ENCODE measurements at places on chromosomes 5 and 9.
A peak's percentile ranks its signal among the peaks of the same experiment; 100 is the strongest.

DNA sequence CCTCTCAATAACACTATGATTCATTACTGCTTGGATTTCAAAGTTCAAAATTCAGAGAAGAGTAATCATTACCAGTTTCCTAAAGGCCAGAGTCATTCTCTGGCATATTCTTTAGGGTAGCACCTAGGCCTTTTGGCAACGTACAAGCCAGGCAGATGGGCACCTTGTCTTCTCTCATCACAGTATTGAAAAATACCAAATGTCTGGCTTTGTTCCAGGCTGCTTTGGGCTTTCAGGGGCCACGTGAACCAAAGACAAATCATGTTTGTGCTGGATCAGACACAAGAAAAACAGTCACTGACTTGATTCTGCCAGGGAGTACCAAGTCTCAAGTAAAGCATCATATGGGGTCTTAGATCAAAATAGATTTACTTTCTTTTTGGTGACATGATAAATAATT is 15.5 kb downstream of the MEGF9 start:
- peak; percentile 81 for DNase-seq

GRCh38 chr9:15541872-15542271 is 11.0 kb upstream of the CCDC171 start:
- no peak for DNase-seq

GRCh38 chr9:115262952-115263351 is 145.0 kb upstream of the TNC start:
- DNase-seq, result no peak

- DNase-seq, result no peak
Observed at GRCh38 chr5:37735649-37736347, 104.0 kb downstream of the GDNF start.

- no peak for DNase-seq
Observed at GRCh38 chr9:96126321-96126881, 175.6 kb downstream of the HSD17B3 start.

DNA sequence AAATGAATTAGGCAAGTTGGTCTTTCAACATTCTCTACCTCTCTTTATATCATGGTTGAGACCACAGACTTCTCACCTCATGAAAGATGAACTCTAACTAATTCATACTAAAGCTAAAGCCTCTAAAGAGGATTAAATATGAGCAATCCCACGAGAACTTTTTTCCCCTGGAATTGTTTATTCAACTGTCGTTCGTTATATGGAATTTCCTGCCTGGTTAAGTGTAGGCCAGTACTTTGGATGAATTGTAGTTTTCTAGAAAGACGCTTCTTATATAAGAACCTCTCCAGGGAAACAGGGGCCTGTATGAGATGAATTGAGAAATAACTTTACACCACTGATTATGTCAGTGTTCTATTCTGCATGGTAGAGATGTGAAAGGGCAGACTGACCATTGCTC is 42.9 kb downstream of the PDCD1LG2 start:
- no peak for DNase-seq

DNA sequence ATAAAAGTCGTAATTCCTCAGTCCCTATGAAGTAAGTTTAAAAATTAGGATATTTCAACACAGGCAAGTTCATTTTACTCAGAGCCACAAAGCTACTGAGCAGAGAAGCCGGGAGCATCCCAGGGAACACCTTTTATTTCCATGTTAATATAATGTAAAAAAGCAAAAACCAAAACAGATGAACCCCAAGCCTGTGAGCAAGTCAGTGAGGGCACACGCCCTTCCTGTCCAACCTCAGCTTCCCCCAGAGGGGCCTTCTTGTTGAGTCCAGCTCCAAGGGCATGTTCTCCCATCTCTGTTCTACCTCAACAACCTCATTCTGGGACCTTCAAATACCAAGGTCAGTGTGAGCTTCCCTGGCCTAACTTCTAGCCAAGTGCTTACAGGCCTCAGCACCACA is 24.8 kb downstream of the NSUN2 start:
- no peak for DNase-seq

- DNase-seq, result no peak
Observed at GRCh38 chr5:43231977-43232376, 40.0 kb downstream of the NIM1K start.

DNA sequence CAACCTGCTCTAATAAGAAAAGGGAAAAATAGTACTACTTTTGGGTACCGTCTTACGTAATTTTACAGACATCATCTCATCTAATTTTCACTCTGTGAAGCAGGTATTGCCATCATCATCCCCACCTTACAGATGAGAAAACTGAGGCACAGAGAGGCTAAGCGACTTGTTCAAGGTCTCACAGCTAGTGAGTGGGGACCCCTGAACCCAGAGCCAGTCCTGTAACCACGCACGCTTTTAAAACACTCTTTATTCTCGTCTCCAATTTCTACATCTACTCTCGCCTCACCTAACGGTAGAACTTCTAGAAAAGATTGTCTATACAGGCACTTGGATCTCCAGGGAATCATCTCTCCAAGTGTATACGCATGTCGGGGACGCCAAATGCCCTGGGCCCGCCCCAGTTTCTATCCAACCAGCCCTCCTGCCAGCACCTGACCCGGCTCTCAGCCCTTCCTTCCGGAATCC is 1.5 kb upstream of the TRAF1 start:
- no peak for DNase-seq

DNA sequence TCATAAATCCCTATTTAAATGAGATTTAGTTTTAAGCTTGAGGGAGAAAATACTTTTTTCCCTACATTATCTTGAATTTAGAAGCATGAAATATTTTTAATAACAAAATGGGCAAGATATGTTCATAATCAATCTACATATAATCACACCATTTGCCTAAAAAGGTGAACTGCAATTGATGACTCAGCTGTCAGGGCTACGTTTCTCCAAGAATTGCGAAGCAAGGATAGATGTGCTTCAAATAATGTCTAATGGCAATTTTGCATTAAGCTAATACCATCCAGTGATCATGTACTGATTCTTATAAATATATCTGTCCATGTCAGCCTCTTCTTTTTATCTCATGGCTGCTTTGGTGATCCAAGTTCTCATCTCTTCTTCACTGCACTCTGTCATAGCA is 404.4 kb downstream of the MAN2A1 start:
- no peak for DNase-seq

DNA sequence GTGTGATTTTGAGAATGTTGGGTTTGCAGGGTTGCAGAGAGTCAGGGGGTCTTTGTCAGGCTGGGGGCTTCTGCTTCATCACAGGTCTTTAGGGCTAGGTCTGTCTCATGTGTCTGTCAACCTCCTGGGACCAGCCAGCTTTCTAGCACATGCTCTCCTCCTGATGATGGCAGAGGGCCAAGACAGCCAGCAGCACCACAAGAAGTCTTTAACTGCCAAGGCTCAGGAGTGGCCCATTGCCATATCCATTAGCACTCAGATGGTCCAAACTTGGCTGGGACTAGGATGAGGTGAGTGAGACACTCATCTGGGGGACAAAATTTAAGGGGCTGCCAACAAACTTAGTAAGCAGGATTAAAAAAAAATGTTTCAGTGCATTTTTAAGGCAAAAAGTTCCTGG is 384.2 kb upstream of the CDH10 start:
- DNase-seq, result no peak

DNA sequence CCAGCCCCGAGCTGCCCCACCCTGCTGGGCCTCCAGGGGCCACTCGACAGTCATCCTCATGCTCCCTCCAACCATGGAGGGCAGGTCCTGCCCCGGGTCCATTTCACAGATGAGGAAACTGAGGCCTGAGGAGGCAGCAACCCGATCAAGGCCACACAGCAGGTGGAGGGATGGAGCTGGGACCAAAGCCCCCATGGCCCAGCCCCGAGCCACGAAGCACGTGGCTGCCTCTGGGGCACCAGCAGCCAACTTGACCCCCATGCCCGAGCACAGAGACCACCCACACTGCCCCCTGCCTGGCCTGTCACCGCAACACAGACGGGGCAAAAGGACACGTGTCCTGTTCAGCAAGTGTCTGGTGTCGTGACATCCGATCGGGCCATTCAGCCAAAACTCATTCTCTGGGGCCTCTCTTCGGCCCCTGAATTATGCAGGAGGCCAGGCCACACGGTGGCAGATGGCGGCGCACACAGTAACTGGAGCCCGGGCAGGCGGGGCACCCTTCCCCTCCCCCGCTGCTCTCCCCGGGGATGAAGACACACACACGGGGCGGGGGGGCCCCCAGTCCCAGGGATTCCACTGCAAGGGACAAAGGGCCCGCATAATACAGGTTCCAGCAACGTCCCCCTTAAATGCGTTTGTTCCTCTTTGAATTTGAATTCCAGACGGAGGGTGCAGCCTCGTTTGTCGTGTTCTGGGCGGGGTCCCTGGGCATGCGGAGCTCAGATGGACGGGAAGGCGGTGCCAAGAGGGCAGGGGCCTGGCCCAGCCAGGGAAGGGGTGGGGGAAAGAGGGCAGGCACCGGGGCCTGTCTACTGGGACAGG is 29.4 kb upstream of the TMEM250 start:
- DNase-seq, result peak; percentile 50

DNA sequence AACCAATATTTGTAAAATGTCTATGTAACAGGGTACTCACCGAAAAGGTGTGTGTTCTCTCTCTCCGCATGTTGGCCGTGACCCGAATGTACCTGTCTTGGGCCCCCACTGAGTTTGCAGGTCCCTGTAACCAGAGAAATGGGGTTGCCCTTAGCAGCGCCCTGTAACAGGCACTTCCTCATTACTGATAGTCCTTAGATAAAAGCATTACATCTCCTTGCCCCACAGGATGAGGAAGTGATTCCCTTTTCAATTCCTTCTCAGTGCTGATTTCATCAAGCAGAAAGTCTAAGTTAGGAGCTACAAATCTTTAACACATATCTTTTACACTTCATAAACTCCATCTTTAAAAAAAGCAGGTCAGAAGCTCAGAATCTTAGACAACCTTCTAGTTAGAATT is 15.2 kb upstream of the HMHB1 start:
- no peak for DNase-seq

GRCh38 chr5:127170918-127171600 is 97.8 kb upstream of the C5orf63 start:
- no peak for DNase-seq

GRCh38 chr5:62115014-62115413 is 191.0 kb upstream of the KIF2A start:
- DNase-seq, result no peak

- DNase-seq, result no peak
Observed at GRCh38 chr5:77235846-77236721, 25.6 kb downstream of the PDE8B start.

DNA sequence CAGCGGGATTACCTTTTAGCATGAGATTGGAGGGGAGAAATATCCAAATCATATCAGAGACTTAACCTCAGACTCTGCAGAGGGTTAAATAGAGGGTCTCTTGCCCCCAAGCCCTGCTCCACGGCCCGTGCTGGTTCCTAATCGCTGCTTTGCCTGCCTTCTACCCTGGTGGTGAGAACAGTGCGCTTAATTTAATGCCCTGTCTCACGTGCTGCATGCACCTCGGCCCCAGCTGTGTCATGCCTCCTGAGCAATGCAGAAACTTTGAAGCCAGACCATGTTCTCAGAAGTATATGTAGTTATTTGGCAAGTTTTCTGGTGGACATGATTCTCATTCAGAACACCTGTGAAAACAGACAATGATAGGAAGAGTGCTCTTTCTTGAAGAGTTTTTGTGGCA is 1.4 kb downstream of the OTULIN start:
- DNase-seq, result no peak

GRCh38 chr5:173707392-173707791 is 90.9 kb upstream of the BOD1 start:
- DNase-seq, result no peak

- no peak for DNase-seq
Observed at GRCh38 chr5:38022631-38023030, 182.8 kb upstream of the GDNF start.

GRCh38 chr9:126723807-126724172 is 81.0 kb upstream of the ZBTB43 start:
- DNase-seq, result peak; percentile 6

GRCh38 chr5:191036-191948 is at the start of gene LRRC14B:
TSS of gene LRRC14B (plus strand) at chr5:191495. CDS start at chr5:191539, 44 bp downstream.
- no peak for DNase-seq

DNA sequence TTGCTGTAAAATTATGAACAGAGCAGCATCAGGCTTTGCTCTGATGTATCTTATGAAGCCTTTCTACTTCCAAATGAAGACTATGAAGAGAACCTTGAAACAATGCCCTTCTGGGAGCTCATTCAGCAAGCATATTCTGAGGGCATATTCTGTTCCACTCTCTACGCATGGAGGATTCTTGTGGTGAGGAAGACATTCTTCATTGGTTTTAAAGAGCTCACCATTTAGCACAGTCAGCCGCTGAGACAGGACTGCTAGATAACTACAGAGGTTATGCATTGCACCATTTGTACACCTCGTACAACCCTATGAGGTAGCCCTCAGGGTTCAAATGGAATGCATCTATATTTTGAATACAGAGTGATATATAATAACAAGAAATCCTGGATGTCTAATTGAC is 61.0 kb downstream of the INVS start:
- no peak for DNase-seq

- no peak for DNase-seq
Observed at GRCh38 chr9:90915693-90916092, 114.1 kb downstream of the SYK start.

GRCh38 chr9:109121232-109121796 is 1.6 kb upstream of the TMEM245 start:
- no peak for DNase-seq

- DNase-seq, result no peak
Observed at GRCh38 chr5:5009240-5009639, 130.9 kb upstream of the ADAMTS16 start.

DNA sequence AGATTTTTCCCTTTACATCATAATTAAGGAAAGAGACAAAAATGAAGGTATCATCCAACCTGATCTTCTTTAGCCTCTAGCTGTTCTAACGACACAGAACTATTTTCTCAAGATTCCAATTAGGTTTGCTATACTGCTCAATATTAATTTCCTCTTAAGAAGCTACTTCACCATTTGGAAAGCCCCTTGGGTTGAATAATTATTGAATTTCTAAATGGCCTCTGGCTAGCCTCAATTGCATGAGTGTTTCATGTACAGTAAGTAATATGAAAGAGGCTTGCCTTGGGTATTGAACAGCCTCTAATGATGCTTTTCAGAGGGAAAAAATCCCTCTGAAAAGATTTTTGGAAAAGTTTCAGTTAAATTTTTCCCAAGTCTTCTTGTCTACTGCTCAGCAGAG is 3.7 kb upstream of the MOB3B start:
- no peak for DNase-seq

- DNase-seq, result no peak
Observed at GRCh38 chr5:132753135-132753987, 6.1 kb downstream of the CCNI2 start.

DNA sequence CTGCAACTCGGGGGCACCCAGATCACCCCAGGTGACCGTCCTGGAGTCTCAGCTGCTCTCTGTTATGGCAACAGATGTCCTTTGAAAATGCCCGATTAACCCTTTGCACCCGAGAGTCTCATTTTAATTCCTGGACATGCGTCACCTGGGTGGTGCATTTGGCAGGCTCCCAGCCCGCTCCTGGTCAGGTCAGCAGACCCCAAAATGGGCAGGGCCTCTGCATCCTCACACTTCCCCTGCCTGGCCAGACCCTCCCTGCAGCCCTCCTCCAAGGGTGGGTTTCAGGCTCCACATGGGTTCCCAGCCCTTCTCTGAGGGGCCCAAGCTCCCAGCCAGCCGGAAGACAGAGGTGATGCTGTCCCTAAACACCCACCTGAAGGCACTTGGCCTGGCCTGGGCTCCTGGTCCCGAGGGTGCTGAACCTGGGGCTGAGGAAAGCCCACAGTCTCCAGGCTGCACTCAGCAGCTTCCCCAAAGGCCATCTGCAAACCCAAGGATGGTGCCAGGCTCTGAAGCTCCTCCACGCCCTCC is 69.4 kb downstream of the PSMB7 start:
- no peak for DNase-seq

- no peak for DNase-seq
Observed at GRCh38 chr9:570187-570586, 271.3 kb upstream of the DMRT1 start.

Measured in DMS 273 treated with DMSO at 0.1 percent for 48 hours (cell line).